Stimulated activated CD4-positive, alpha-beta T cell treated with anti-CD3 and anti-CD28 coated beads, TNF-alpha, amount 100 ng/mL, for 1 hour (primary cell): ENCODE measurements at places on chromosomes 11 and 22.

- no peak for DNase-seq
These were observed 26.1 kb upstream of the CHRM4 start for GRCh38 chr11:46417711-46418110.

- no peak for DNase-seq
These were observed 45.5 kb downstream of the GAS2 start for GRCh38 chr11:22711880-22712279.

GRCh38 chr11:98568013-98568412, 452.7 kb upstream of the CNTN5 start:
- DNase-seq: no peak

DNA sequence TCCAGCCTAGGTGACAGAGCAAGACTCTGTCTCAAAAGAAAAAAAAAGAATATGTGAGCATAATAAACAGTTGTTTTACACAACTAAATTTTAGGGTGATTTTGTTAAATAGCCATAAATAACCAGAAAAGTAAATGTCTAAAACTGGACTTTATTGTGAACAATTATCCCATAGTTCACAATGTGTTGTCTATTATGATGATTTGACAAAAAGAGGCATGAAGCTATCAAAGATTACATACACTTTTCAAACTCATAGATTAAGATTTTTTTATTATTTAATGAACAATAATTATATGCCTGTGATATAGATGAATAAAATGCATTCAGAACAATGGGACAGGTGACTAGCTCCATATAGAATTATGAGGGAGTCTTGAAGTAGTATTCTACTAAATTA, 27.0 kb upstream of the MTMR2 start:
- no peak for DNase-seq

- no peak for DNase-seq
These were observed 20.0 kb downstream of the CAVIN3 start for GRCh38 chr11:6300325-6300724.

- DNase-seq: no peak
These were observed 11.1 kb upstream of the CBX6 start for GRCh38 chr22:38882972-38883622.

- DNase-seq: no peak
These were observed 524.9 kb downstream of the CNTN5 start for GRCh38 chr11:99545616-99546015.

DNA sequence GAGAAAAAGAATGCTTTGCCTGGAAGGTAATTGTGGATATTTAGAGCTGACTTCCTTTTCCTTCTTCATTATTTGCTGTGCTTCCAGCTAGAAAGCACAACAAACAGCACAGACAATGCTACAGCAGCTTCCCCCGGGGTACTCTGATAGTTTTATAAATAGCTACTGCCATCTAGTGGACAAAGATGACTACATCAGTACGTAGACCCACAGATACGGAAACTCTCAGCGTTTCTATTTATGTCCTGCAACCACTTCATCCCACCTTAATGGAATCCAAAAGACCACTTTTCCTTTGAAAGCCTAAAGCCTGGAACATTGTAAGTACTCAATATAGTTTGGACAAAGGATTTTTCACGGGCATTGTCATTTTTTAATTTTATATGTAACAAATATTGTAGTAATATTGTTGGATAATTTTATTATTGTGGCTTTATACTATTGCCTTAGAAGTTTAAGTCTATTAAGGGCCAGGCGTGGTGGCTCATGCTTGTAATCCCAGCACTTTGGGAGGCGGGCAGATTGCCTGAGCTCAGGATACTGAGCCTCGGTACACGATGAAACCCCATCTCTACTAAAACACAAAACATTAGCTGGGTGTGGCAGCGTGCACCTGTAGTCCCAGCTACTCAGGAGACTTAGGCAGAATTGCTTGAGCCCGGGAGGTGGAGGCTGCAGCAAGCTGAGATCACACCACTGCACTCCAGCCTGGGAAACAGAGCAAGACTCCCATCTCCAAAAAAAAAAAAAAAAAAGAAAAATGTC, 7.5 kb downstream of the HSPA8 start:
- no peak for DNase-seq

- DNase-seq: no peak
These were observed 296.8 kb downstream of the RAB38 start for GRCh38 chr11:87878373-87878825.

- no peak for DNase-seq
These were observed 10.4 kb upstream of the CDC42BPG start for GRCh38 chr11:64854534-64855502.

- no peak for DNase-seq
These were observed 3.1 kb downstream of the RAC2 start for GRCh38 chr22:37240941-37241320.

GRCh38 chr11:100563541-100564280, 123.4 kb upstream of the ARHGAP42 start:
- no peak for DNase-seq

DNA sequence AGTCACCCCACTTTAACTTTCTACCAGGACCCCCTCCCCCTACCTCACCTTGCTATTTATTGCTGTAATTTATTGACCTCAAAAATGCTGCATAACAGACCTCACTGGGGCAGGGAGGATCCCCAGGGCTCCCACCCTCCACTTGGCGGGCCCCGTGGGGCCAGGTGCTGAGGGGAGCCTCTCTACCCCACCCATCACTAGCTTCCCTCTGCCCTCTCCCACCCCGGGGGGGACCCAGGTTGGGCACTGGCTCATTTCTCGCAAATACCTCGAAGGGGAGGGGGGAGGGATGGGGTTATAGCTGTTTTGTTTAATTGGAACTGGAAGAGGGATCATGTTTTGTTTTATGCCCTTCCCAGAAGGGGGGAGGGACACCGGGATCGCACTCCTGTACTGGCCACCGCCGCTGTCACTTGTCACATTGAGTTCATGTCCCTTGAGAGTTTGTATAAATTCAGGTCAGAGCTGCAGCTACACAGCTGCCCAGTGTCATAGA, 16.3 kb upstream of the TMEM191C start:
- no peak for DNase-seq

GRCh38 chr11:44727373-44728287, 868 bp downstream of the TSPAN18 start:
- DNase-seq: peak; percentile 51

DNA sequence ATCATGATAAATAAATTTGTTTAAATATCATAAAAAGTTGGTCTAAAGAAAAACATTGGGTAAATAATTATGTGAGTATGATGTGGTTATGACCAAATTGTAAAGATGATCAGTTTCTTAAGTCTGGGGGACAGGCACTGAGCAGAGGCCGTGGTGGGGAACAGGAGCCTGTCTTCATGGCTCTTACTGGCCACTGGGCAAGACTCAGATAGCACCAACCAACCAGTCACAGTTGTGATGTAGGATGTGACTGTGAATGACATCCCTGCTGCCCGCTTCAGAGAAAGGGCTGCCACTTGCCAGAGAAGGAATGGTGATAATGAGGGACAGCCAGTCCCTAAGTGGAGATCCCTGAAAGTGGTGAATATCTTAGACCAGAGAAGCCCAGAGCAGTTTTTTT, 7.0 kb downstream of the PTPRJ start:
- no peak for DNase-seq

GRCh38 chr22:32811788-32812545, 10.5 kb downstream of the TIMP3 start:
- no peak for DNase-seq

DNA sequence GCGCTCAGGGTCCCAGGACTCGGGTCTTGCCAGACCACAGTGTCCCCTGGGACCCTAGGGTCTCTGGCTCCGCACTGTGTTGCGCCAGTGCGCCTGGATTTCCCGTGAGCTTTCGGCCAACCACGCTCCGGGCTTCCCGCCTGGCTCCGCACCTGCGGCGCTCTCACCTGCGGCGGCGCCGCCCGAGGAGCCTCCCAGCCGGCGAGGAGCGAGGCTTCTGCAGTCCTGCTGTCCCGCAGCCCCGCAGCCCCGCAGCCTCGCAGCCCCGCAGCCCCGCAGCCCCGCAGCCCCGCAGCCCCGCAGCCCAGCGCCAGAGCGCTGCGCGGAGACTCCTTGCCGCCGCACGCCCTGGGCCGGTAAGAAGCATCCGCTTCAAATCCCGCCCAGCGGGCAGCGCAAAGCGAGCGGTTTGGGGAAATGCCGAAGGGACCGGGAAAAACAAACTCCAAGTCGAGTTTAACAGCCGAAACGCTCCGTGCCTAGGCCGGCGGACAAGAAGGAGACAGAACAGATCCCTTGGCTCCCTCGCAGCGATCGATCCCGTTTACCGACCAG, 939 bp downstream of the ALX4 start:
- no peak for DNase-seq

GRCh38 chr11:116714902-116715301, 57.9 kb downstream of the BUD13 start:
- no peak for DNase-seq

- no peak for DNase-seq
These were observed 978.3 kb downstream of the BRD1 start for GRCh38 chr22:48849219-48849912.

GRCh38 chr22:24105013-24105360, 76.3 kb upstream of the SUSD2 start:
- DNase-seq: no peak

GRCh38 chr22:42788021-42788420, 67.4 kb upstream of the A4GALT start:
- DNase-seq: no peak

GRCh38 chr22:30876221-30876751, 92.3 kb downstream of the MORC2 start:
- DNase-seq: no peak

- no peak for DNase-seq
These were observed 86.2 kb downstream of the BTBD10 start for GRCh38 chr11:13376838-13377237.

DNA sequence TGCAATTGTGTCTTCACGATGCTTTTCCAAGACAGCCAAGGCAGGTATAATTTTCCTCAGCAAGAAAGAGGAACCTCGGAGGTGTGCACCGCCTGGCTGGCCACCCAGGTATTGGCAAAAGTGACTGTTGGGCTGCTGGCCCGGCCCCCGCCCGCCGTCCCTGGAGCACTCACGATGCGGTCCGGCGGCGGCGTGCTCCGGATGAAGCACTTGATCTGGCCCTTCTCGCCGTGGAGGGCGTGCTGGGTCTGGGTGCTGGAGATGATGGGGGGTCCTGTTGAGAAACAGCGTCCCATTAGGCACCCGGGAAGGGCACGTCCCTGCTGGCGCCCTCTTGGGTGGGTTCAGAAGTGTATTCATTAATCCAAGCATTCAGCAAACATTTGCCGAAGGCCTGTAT, 84.8 kb downstream of the ST3GAL4 start:
- DNase-seq: no peak

- no peak for DNase-seq
These were observed 271.2 kb downstream of the DLG2 start for GRCh38 chr11:85355921-85356320.

DNA sequence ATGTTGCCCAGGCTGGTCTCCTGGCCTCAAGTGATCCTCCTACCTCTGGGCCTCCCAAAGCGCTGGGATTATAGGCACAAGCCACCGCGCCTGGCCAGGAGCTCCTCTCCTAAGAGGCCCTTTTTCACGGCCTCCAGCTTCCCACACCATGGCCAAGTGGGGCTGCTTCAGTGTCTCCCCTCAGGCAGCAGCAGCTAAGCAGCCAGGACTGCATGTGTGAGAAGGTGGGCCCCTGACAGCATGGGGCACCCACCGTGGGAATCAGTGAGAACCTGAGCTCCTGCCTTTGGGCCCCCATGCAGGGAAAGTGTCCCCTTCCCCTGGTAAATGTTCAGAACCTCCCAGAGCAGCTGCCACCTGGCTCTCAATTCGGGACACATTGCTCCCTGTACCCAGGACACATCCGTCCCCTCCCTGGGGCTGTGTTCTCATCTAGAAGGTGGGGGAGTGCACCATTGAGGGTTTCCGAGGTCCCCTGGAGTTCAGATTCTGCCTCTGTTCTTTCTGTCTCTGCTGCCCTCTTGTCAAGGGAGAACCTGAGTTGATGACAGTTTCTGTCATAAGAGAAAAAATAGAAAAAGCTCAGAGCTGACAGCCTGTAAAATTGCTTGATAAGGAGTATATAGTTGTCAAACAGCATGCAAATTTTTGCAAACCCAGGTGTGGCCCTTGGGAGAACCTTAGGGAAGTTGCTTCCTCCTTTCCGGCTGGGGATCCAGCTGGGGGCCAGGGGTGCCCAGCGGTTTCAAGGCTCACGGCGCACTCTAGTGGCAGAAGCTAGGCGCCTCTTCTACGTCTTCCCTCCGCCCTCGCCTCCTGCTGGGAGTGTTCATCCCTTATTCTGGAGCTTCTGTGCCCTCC, 29.7 kb downstream of the FAM83F start:
- DNase-seq: peak; percentile 30

DNA sequence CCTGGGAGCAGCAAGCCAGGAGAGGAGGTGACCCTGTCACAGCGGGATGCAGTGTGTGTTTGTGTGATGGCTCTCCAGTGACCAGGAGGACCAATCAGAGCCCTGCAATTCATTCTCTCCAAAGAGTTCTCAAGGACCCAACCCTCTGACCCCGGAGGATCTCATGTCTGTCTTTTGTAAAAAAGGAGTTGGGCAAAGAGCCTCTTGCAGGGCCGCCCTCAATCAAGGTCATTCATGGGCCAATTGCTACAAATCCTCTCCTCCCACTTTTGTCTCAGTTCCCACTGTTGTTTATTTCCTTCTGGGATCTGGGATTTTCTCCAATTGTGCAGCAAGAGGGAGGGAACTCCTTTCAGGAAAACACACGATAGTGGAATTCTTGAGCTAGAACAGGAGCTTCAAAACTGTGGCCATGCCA, 4.0 kb downstream of the TECTA start:
- DNase-seq: no peak

GRCh38 chr11:116696381-116696941, 76.3 kb downstream of the BUD13 start:
- no peak for DNase-seq

DNA sequence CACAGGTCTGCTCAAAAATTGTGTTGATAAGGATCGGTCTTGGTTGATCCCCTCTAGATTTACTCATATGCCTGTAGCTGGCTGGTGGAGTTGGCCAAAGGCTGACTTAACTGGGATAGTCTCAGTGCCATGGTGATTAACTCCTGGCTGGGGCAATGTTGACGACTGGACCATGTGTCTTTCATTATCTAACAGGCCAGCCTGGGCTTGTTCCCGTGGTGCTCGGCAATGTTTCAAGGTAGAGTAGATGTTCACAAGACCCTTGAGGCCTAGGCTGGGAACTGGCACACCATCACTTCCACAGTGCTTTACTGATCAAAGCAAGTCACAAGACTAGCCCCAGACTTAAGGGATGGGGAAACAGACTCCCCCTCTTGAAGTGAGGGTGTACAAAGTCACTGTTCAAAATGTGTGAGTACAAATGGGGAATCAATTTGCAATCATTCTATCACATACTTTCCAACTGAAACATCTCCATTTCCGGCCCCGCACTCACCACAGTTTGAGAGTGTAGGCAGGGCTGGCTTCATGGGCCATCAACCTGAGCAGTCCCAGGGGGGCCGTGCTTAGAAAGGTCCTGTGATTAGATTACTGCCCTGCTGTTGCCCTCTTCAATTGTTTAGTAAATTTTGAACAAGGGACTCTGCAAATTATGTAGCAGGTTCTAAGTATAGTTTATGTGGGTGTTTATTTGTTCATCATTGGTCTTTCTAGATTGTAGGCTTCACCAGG, 240.8 kb downstream of the NELL1 start:
- no peak for DNase-seq
